ENCODE measurements at places on chromosomes 2 and 18. TPM values are rescaled to one million over a fixed set of nuclear protein-coding genes. Genes with fewer than 3 reads are reported as not detected.

Gene DNAJC5G
- 1.2 TPM for total RNA-seq

GRCh38 chr2:165766326-165766927 lies 27.6 kb downstream of the GALNT3 start:
- no peak for DNase-seq

GRCh38 chr2:240894836-240895558 lies 959 bp downstream of the MAB21L4 start:
- DNase-seq: no peak

DNA sequence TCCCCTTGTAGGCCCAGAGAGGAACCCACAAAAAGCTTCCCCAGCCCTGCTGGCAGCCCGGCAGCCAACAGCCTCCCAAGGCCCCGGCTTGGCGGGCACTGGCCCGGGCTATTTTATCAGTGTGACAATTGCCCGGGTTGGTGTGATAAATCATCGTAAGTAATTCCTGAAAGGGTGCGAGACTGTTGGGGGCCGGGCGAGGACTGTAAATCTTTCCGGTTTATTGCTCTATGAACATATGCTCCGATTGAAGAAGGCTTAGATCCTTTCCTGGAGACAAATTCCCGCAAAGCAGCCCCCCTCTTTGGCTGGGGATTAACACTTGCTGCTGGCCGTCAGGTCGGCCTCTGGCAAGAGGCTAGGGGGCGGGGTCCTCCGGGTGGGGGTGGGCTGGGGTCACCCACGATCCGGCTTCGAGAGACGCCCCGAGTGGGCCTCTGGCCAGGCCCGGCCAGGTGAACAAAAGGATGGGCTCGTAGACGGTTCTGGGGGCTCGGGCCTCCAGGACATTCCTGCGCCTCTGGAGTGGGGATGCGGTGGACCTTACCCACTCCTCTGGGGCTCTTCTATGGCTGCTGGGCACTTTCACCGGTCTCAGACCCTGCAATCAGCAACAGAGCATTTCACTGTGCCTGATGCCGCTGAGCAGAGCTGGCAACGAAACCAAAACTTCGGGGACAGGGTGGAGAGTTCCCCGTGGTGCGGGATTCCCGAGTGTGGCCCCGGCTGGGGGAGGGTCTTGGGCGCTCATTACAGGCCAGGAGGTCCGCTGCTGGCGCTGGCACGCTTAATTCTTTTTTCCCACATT lies 2.0 kb downstream of the HOXD3 start:
- no peak for DNase-seq

- DNase-seq: no peak
Measured at GRCh38 chr2:105390454-105390853, 8.4 kb downstream of the FHL2 start.

Gene UPP2
- not detected for total RNA-seq
